ENCODE measurements at places on chromosomes 4 and X.

- DNase-seq, result no peak
Measured at GRCh38 chr4:99043346-99043745, 45.2 kb downstream of the ADH5 start.

GRCh38 chr4:164023214-164023613 is 528.7 kb downstream of the TMA16 start:
- DNase-seq, result no peak

GRCh38 chrX:18887825-18888212 is 96.1 kb downstream of the PHKA2 start:
- no peak for DNase-seq

DNA sequence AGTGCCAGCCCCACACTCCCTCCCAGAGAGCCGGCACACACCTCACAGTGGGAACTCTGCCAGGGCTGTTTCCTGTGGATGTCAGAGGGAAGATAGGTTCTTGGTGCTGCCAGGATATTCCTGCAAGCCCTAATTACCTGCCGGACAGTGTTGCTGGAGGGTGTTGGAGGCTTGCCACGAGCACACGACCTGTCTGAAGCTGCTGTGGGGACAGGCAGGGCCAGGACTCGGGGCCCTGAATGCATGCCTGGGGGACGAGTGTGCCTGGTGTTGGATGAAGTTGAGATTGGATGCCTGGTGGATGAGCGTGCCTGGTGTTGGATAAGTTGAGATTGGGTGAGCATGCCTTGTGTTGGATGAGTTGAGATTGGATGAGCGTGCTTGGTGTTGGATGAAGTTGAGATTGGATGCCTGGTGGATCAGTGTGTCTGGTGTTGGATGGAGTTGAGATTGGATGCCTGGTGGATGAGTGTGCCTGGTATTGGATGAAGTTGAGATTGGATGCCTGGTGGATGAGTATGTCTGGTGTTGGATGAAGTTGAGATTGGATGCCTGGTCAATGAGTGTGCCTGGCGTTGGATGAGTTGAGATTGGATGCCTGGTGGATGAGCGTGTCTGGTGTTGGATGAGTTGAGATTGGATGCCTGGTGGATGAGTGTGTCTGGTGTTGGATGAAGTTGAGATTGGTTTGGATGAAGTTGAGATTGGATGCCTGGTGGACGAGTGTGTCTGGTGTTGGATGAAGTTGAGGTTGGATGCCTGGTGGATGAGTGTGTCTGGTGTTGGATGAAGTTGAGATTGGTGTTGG is 23.2 kb upstream of the UVSSA start:
- DNase-seq, result no peak

DNA sequence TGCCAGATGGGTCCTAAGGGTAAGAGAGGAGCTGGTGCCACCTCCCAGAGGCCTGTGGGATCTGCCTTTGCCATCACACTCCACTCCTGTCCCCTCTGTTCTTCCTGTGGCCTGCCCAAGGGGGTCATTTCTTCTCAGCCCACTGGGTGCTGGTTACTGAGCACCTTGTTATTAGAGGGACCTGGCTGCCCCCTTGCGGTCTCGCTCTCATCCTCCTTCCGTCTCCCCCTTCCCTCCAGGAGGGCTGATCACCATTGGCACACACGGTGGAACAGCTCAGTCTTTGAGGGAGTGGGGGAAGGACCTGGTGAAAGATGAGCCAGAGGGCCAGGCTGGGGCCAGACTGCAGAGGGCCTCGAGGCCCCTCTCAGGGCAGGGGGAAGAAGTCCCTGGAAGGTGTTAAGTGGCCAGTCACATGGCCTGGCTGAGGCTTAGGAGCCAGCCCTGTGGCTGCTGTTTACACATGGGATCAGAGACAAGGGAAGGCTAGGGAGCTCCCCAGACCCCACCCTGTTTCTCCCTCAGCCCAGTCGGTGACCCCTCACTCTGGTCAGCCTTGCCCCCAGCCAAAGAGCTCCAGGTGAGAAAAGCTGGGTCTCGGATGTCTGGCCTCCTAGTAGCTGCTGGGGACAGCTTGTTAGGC is 68.1 kb downstream of the MTMR1 start:
- DNase-seq, result no peak

DNA sequence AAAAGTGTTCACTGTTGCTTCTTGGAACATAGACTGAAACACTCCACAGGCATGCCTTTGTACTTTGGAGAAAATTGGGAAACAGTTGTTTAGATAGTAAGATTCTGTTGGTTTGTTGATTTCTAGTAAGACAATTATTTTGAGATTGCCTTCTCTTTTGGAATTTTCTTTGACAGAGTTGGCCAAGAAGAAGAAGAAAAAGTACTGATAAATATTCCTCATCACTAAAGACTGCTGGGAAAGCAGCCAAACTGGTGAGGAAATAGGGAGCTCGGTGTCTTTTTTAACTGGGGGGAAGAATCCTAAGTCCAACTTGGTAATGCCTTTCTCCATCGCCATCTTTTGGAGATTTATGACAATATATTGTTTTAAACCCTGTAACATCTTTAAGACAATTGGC is 370.7 kb downstream of the GPAT3 start:
- no peak for DNase-seq

GRCh38 chrX:42237956-42238355 is 314.6 kb upstream of the CASK start:
- no peak for DNase-seq

DNA sequence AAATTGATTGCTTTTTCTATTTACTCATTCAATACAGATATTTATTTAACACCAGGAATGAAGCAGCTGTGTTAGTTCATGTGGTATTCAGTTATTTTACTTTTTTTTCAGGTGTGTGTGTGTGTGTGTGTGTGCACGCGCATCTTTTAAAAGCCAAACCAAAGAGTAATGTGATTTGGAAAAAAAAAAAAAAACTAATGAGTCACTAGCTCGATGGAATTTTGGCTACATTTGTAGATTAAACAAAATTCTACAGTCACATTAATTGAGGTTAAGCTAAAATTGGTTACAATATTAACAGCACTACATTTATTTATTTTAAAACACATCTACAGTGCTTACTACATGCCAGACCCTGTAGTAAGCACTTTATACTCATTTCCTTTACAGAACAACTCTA is 66.8 kb downstream of the HHIP start:
- no peak for DNase-seq

- DNase-seq, result no peak
Measured at GRCh38 chr4:184506527-184507121, 32.3 kb upstream of the IRF2 start.

GRCh38 chr4:139587446-139587845 is 31.4 kb upstream of the SETD7 start:
- DNase-seq, result no peak

GRCh38 chrX:30580641-30581040 is 3.1 kb upstream of the TASL start:
- DNase-seq, result no peak

DNA sequence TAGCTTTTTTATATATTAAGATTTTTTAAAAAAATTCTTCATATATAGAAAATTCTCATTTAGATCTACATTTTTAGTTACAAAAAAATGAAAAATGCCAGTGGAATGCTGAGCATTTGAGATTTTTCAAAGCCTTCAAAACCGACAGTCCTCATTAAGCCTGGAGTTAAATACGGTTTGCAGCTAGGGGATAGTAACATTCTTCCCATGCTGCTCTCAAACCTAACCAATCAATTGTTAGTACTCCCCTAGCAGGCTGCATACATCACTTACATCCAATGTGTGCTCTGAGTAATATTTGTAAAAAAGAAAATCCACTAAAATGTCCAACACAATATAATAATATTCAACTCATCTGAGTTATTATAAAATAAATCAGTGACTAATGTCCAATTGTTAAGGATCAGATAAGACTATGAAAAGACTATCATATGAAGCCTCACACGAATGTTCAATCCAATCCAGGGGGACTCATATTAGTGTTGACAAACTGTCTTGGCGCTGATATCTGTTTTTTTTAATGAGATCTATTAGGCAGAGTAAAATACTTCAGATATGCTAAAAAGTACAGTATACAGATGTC is 227.6 kb upstream of the MAB21L2 start:
- DNase-seq, result no peak

- DNase-seq, result no peak
Measured at GRCh38 chrX:48702032-48702431, 5.5 kb downstream of the SUV39H1 start.
